NCI-H774 (cell line): ENCODE measurements at places on chromosomes 2 and 18.

DNA sequence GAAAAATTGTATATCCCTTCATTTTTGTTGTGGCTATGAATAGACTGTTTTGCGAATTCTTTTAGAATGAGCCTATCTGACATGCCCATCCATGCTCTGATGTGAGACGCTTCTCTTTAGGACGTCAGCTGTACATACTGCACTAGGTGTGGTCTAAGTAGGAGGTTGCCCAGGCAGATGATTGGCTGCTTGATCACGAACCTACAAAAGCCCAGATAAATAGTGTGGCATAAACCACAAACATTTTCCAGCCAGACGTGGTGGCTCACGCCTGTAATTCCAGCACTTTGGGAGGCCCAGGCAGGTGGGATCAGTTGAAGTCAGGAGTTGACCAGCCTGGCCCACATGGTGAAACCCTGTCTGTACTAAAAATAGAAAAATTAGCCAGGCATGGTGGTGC is 251.8 kb downstream of the AGAP1 start:
- DNase-seq: no peak

- DNase-seq: no peak
These were observed 49.7 kb upstream of the NFE2L2 start for GRCh38 chr2:177314194-177314593.

DNA sequence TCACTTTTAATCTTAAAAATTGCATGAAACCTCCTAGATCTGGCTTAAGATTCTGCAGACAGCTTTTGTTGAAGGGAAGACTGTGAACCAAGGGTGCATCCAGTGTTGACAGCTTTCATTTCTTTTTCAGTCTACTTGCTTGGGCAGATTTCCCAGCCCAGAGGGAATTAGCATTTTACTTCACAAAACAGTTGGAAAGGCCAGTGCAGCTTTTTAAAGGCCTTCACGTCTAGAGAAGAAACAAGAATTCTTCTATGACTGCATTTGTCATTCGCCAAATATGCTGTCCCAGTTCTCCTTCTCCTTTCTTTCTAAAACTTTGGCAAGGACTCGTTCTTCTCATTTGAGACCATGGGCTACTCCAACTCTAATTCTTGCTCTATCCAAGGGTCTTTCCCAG is 17.4 kb downstream of the NTSR2 start:
- no peak for DNase-seq

GRCh38 chr2:77418537-77418936 is 103.6 kb downstream of the LRRTM4 start:
- DNase-seq: peak; percentile 24

DNA sequence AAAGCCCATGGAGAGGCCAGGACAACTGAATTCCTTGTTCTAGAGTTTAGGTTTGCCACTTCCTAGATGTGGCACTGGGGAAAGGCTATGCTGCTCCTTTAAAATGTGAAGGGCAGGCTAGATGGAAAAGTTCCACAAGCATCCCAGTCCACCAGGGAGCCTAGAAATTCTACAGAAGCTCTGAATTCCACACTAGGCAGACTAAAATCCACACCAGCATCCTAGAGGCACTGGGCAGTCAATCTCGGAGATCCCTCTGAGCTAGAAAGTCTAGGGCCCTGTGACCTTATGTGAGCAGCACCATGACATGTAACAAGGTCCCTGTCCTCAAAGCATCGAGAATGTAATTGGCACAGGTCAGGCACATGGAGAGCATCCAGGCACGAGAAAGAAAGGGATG is 71.5 kb downstream of the LYPD1 start:
- no peak for DNase-seq

DNA sequence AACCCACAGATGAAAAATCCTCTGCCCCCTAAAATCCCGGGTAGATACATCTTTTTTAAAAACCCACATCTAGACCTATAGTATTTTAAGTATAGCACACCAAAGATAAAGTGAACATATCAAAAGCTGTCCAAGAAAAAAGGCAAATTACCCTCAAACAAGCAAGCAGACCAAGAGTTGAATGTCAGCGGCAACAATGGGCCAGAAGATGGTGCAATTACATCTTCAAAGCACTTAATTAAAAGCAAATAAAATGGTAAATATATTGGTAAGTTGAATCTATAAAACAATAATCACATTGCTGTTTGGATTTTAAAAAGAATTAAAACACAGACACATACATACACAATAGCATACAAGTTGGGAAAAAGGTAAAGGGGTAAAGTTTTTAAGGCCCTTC is 98.5 kb downstream of the MYOM1 start:
- no peak for DNase-seq

GRCh38 chr2:34178482-34178881 is 579.4 kb upstream of the FAM98A start:
- DNase-seq: no peak

DNA sequence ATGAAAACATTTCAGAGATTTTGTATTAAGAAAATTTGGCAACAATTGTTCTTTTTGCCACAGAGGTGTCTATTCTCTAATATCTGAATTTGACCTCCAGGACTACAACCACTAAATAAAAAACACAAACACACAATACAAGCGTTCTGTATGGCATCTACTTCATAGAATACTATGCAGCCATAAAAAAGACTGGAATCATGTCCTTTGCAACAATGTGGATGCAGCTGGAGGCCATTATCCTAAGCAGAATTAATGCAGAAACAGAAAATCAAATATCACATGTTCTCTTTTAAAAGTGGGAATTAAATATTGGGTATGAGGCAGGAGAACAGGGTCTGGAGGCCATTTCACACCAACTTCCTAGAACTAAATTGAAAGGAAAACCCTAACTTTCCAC is 19.5 kb downstream of the SLC25A12 start:
- no peak for DNase-seq
